ENCODE measurements at places on chromosomes 6 and 20.
A peak's percentile ranks its signal among the peaks of the same experiment; 100 is the strongest.

DNA sequence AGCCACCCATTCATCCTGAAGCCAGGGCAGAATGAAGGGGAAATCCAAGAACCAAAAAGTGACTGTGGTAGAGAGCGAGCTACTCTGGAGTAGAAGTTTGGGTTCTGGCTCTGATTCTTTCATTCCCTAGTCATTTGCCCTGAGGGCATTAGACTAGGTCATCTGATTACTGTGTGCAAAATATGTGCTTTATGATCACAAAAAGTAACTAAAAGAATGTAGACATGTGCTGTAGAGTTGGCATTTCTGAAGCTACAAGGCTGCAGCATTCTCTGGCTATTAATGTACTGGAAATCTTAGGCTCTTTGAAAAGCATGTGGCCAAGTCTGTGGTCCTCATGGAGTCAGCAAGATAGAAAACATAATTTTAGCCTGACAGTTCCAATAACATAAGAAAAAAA is 94.2 kb downstream of the TBC1D7 start:
- no peak for DNase-seq

- DNase-seq: no peak
These were observed 25.0 kb downstream of the TTK start for GRCh38 chr6:80029470-80029869.

DNA sequence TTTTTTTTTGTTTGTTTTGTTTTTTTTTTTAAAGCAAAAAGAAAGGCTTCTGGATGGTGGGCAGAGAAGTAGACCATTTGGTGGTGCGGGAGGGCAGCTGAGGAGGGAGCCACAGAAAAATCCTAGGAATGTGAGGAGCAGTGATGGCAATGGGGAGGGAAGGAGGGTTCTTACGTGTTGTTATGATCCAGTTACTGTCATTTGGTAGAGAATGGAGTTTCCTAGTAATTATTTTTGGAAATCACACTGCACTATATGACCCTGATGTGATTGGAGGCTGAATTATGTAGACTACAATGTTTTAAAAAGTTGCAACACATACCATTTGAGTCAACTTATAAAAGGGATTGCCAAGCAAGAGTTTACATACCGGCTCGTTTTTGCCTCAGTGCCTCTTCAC is 22.1 kb downstream of the ADGRF5 start:
- no peak for DNase-seq

DNA sequence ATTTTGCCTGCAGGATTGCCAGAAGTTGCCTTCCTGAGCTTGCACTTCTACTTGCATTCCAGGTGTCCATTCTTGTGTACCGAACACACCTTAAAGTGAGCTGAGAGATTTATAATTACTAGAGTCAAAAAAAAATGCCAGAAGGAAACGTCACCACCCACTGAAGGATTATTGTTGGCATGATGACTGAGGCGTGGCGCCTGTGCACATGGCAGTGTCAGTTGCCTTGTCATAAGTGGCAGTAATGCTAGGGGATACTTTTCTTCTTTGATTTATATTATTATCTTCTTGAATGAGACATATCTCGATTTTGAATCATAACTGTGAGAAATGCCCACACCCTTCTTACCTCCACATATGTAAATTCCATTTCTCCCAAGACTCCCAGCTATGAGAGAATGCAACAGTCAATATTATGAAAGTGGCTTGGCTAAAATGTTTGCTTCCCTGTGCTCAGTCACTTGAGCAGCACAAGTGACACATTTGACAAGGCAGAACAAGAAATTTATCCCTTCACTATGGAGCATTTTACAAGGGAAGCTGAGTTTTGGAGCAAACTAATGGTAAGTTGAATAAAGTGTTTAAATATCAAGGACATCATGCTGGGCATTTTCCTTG is 149.5 kb upstream of the SASH1 start:
- DNase-seq: no peak

GRCh38 chr6:152173957-152174356 is 366.5 kb downstream of the ESR1 start:
- no peak for DNase-seq

DNA sequence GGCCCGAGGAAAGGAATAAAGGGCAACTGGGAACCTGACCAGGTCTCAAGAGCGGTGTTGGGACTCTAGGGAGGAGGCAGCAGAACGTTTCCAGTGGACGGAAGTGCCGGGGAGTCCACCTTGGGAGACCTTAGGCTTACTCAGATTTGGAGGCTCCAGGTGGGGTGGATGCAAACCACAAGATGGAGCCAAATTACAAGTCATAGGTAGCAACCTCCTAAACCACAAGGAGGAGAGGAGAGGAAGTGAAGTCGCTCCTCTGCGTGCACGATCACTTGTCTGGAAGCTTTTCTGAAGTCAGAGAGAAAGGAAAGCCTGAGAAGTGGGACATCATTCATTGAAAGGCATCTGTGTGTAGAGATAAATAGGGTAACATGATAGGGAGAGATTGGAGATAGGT is 9.3 kb downstream of the HLA-DOA start:
- DNase-seq: no peak

- no peak for DNase-seq
These were observed 131.7 kb downstream of the COL21A1 start for GRCh38 chr6:56115715-56116114.

DNA sequence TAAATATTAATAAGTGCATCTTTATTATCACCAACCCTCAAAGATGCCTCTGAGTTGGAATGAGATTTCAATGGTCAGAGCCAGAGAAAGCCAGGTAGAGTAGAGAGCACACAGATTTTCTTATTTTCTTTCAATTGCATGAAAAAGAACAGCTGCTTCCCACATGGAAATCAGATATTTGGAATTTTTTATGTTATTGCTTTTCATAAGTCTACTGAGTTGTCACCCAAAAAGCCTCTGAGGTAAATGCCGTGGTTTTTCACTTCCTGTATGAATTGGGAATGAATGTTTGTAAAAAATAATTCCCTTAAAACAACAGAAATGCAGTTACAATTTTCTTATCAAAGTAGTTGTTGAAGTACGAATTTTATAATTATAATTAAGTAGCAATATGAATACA is 563.1 kb downstream of the RFPL4B start:
- no peak for DNase-seq

GRCh38 chr6:16103722-16104121 is 25.2 kb upstream of the MYLIP start:
- no peak for DNase-seq

DNA sequence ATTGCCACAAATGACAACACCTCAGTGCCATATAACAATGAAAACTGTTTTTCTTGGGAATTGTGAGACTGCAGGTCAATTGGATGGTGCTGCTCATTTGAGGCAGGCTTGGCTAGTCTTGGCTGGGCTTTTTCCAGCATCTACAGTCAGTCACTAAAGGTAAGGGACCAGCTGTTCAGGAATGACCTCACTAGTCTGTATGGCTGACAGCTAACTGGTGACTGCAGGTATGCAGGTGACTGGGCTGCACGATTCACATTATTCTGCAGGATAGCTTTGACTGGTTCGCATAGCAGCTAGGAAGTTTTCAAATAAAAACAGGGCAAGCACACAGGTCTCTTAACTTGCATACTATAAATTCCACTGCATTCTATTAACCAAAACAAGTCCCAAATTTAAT is 22.1 kb upstream of the HMGCLL1 start:
- no peak for DNase-seq

DNA sequence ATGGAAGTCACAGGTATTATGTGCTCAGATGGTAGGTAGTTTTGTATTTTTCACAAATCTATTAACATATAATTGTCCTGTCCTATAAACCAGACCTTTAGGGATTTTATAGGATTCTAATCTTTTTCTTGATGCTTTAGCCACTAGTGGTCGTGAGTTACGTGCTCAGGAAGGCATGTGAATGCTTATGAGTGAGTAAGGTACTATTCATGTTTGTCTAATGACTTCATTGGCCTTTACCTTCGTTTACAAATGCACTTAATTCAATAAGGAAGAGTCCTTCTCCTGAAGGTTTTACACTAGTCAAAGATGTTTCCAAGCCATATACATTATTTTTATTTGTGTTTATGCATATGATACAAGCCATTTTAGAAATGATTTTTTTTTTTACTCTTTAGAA is 23.0 kb downstream of the PACRG start:
- no peak for DNase-seq

DNA sequence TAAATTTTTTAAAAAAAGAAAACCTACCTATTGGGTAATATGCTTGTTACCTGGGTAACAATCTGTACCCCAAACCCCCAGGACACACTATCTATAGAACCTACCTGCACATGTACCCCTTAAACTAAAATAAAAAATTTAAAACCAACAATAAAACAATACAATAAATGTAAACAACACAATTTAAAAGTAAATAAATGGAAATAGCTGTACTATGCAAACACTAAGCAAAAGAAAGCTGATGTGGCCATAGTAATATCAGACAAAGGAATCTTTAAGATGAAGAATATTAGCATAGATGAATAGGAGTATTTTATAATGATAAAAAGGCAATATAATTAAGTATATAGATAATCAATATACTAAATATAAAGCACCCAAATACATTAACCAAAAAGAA is 50.3 kb downstream of the ROS1 start:
- DNase-seq: no peak

DNA sequence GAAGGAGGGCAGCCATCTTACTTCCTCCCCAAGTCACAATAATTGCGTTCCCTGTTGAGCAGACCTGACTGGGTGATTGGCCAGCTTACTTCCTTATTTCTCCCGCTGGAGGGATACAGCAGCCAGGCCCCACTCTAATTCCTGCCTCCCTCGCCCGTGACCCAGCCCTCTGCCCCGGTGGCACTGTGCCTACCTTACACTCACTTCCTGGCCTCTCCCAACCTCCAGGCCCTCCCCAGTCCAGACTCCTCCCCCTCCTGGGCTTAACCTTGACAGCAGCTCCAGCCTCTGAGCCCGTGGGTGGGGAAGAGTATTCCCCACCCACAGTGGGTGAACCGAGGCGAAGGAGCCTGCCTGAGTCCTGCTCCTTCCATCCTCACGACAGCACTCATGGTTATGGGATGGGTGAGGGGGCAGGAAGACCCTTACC is 3.0 kb downstream of the BAK1 start:
- DNase-seq: peak; percentile 47

- no peak for DNase-seq
These were observed 3.0 kb downstream of the LST1 start for GRCh38 chr6:31588871-31589650.

DNA sequence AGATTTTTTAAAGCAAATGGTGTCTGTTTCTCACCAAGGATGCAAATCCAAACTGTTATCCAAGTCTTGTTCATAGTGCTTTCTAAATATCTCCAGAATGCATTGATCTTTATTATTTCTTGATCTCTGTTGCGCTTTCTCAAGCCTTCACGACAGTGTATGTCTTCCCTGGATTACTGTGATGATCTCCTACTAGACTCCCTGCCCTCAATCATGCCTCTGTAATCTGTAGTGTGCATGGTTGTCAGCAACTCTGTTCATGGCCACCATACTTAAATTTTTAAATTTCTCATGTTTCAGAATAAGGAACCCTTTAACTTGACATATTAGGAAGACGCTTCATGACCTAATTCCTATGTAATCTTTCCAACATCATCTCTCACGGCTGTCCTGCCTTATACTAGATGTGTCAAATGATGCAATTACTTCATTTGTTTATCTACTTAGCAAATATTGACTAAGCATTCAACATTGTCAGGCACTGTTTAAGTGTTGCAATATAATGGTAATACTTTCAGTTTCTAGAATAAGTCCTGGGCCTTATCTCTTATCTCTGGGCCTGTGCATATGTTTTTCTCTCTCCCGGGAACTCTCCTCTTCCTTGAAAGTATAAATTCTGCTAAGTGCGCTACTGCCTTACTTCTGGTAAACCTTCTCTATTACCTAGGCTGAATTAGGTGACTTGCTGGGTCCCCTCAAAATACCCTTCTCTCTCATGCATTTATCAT is 25.6 kb upstream of the AHI1 start:
- DNase-seq: no peak

DNA sequence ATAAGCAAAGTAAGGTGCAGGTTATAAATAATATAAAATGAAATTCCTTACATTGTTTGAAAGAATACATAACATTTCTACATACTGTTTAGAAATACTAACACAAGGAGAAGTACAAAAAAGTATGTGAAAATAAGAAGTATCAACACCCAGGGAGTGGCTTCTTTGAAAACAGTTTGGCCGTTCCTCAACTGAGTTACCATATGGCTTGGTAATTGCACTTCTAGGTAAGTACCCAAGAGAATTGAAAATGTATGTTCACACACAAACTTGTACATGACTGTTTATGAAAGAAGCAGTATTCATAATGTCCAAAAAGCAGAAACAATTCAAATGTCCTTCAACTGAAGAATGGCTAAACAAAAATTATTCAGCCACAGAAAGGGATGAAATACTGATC is 30.7 kb downstream of the PAK5 start:
- DNase-seq: no peak

DNA sequence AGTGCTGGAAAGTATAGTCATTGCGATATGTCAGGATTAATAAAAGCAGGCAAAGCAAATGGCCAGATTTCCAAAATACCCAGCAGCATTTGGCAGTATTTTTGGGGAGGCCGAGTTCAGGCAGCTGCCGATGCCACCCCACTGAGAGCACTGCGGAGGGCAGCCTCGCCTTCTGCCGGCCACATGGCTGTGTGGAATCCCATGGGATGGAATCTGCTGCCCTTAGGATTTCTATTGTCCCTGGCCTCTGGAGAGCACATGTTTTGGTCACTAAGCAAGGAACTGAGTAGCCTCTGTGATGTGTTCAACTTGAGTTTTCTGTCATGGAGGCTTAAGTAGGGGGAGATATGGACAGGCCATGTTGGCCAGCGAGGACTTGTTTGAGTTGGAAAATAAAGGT is 123.0 kb downstream of the FARS2 start:
- DNase-seq: no peak

- no peak for DNase-seq
These were observed 6.6 kb upstream of the SERPINB6 start for GRCh38 chr6:2977799-2978590.

GRCh38 chr20:37261714-37262113 is at the start of gene GHRH:
Gene GHRH, minus strand, starts transcription at chr20:37261814. Its CDS starts 4,925 bp downstream, at chr20:37256889.
- DNase-seq: no peak

DNA sequence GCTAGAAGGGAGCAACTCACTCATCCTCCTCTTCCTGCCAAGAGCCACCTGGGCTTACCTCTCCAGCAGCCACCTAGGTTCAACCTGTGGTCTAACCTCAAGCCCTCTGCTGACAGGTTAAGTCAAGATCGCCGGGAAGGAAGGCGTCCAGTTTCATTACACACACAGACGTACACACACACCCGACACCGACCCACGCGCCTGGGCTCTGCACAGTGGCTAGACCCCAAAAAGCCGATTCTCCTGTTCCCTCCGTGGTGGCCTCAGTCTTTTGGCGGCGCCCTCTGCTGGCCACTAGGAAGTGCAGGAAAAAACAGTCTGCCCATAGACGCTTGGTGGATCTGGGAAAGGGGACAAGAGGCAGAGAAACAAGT is 52.8 kb downstream of the MRPL14 start:
- DNase-seq: peak; percentile 74

DNA sequence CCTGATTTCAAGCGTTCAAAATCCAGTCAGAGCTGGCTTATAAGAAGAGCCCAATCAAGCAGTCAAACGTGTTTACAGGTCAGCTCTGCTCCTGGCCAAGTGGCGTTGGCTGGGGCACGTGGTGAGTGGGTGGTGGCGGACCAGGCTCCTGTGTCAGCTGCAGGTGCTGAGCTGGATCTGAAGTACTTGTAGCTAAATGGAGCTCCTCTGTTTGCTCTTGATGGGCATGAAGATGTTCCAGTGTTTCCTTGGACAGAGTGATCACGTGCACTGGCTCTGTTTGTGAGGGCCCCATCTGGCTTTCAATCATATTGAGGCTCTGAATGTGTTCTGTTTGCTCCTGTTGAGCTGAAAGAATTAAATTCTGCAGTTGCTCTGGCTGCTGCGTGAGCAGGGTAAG is 10.2 kb upstream of the MICAL1 start:
- no peak for DNase-seq

All from stimulated activated CD4-positive, alpha-beta T cell treated with anti-CD3 and anti-CD28 coated beads, Interleukin-2, amount 100 ng/mL, for 24 hours (primary cell).